ENCODE measurements at places on chromosomes 2 and 18.

DNA sequence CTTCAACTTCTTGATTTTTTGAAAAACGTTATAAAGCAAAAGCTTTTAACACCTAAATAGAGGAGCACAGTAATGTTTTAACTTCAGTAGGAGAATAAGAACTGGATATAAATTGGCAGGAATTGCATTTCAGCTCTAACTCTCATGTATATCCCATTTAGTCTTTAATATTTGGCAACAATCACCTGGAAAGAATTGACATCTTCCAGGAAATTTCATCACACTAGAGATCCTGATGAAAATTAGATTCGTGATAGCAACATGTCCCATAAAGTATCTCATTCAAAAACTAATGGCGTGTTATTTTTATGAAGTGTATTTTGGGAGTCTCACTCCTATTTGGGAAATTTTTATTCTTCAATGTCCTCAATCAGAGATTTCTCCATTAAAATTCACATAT, 131.1 kb upstream of the DNAJC10 start:
- no peak for DNase-seq

GRCh38 chr2:113894156-113894743, 4.4 kb downstream of the ACTR3 start:
- peak; percentile 93 for DNase-seq

- peak; percentile 37 for DNase-seq
These were observed 35.1 kb downstream of the ARHGAP25 start for GRCh38 chr2:68769586-68770270.

- DNase-seq = no peak
These were observed 108.9 kb upstream of the ACAA2 start for GRCh38 chr18:49922228-49922627.

All from fibroblast of skin of abdomen (primary cell).